ENCODE measurements at places on chromosomes 2 and 18. TPM values are rescaled to one million over a fixed set of nuclear protein-coding genes. Genes with fewer than 3 reads are reported as not detected.

DNA sequence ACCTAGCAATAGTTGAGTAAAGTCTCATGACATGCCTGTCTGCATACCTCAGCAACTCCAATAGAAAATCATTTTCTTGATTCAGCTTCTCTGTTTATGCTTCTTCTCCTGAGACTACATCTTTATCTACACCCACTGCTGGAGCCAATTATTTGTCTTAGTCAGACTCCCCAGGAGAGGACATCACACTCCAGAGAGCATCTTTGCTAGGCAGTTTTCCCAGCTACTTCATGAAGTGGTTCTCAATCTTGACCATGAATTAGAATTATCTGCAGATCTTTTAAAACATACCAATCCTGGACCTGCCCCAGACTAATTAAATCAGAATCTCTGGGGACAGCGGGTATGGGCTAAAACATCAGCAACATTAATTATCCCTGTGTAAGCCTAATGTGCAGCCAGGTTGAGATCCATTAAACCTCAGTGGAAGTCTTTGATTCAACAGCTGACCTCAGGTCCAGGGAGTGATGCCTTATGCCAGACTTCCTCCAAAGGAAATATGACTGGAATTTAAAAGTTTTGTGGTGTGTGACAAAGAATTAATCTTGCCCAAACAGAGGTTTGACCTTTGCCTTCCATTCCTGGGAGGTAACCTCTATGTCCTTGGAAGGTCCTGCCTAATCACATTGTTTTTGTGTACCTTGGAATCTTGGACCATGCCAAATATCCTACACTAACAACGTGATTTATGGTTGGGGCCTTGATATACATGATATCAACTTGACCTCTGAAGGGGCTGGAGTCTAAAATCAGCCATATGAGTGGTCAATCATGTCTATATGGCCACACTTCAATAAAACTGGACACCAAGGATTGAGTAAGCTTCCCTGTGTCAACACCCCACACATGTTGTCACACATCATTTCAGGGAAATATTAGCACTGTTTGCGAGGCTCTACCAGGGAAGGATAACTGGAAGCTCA, 99.3 kb upstream of the DNAJC10 start:
- DNase-seq = no peak

DNA sequence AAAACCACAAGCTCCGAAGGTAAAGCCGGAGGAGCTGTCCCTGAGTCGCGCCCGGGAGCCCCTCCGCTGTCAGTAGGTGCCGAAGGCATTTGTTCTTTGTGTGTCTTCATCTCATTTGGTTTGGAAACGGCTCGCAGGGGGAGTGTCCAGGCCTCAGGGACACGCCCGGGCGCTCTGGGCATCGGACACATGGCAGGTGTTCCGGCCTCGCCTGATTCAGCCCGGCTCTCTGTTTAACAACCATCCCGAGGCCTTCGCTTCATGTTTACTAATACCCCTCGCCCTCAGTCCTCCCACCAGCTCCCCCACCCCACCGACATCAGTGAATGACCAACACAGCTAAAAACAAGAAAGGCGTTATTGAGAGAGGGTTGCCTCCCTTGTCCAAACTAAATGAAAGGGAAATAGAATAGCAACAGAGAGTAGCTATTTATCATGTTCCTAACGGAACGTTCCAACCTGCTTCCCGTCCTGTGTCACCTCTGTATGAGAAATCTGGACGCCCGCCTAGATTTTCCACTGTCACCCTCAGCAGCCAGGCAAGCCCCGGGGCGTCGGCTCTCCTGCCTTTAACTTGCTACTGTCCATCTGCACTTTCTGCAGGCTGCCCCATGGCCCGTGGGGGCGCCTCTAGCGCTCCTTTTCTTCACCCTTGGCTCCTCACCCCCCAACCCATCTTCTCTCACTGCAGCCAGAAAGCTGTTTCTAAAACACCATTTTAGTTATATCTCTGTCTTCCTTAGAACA, 73.9 kb downstream of the MYCN start:
- DNase-seq = no peak

- DNase-seq = no peak
These were observed 24.3 kb downstream of the PTMA start for GRCh38 chr2:231732604-231733003.

GRCh38 chr2:157726946-157727345, 98.3 kb upstream of the ACVR1C start:
- DNase-seq = no peak

GRCh38 chr18:59180150-59180845, 39.7 kb upstream of the GRP start:
- DNase-seq = no peak

DNA sequence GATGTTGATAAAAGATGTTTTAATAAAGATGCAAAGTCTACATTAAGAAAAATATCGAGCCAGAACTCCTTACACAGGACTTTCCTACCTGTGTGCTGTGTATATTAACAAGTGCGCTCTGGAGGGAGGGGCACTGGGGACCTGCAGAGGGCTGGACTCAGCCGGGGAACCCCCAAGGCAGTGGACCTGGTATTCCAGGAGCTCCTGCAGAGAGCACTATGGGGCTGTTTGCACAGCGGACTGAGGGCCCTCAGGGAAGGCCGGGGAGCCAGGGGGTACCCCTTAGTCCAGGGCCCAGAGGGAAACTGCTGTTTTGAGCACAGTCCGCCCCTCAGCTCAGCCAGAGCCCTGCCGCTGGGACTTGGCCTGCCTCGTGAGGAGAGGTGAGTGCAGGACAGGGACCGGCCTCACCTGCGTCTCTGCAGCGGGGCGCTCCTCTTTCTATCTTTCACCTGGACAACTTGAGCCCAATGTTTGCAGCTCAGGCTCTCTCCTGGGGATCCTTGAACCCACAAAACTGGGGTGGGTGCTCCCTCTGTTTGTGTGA, 168.4 kb downstream of the ARL4C start:
- no peak for DNase-seq

DNA sequence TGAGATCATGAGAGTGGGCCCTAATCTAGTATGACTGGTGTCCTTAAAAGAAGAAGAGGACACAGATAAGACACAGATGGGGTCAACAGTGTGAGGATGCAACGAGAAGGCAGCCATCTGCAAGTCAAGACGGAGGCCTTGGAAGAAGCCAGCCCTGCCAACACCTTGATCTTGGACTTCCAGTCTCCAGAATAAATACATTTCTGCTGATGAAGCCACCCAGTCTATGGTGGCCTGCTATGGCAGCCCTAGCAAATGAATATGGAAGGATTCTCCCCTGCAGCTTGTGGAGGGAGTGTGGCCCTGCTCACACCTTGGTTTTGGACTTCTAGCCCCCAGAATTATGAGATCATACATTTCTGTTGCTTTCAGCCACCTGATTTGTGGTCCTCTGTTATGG, 12.3 kb downstream of the CTIF start:
- no peak for DNase-seq

- no peak for DNase-seq
These were observed 87.2 kb upstream of the EPB41L3 start for GRCh38 chr18:5630900-5631413.

- DNase-seq = no peak
These were observed 18.0 kb upstream of the TUBB6 start for GRCh38 chr18:12290086-12290485.

DNA sequence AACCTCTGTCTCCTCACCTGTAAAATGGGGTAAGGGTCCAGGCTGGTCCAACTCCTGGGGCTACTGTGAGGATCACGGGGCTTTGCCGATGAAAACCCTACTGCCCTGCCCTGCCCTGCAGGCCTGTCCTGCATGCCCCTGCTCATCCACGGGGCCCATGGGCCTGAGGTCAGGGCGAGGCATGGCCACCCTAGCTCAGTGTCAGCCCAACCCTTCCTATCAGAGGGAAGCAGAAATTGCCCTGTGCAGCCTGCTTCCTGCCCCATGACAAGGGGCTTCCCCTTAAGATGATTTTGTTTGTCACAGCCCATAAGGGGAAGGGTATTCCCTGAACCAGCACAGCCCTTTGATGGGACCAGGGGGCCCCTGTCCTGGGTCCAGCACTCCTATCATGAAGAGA, 353.6 kb upstream of the ID2 start:
- DNase-seq = no peak

The MXD1 gene
- polyA plus RNA-seq = 3.4 TPM

GRCh38 chr2:110843496-110843895, 111.1 kb downstream of the ACOXL start:
- DNase-seq = no peak

- no peak for DNase-seq
These were observed 58.0 kb downstream of the LINC00305 start for GRCh38 chr18:64090876-64091275.

DNA sequence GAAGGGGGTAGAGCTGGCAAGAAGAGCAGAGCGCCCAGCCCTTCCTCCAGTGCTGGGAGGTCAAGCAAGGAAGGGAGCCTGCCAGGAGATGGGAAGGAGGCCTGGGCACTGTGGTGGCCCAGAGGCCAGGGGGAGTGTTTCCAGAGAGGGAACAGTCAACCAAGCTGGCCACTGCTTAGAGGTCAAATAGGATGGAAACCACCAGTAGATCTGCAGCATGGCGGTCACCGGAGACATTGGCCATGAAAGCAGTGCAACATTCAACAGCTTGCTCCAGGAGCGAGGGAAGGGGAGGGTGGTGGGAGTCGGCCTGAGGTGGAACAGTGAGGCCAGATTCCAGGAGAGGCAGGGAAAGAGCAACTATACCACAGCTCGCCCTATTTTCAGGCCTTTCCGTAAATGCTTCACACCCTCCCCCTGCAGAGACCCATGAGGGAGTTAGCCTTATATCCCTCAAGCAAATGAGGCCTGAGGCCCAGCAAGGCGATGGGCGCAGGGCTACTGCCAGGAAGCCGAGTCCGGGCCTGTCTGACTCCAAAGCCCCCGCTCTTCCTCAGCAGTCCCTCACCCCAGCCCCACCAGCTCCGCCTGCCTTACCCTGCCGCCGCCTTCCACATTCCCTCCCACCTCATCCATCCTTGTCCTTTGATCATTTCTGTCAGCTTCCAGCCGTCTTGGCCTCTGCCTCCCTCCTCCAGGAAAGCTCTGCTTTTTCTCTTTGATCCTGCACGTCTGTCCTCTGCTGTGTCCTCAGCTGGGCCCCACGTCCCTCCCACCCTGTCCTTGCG, 17.0 kb downstream of the KCNK3 start:
- no peak for DNase-seq

The DOK6 gene
- 3.9 TPM for polyA plus RNA-seq

DNA sequence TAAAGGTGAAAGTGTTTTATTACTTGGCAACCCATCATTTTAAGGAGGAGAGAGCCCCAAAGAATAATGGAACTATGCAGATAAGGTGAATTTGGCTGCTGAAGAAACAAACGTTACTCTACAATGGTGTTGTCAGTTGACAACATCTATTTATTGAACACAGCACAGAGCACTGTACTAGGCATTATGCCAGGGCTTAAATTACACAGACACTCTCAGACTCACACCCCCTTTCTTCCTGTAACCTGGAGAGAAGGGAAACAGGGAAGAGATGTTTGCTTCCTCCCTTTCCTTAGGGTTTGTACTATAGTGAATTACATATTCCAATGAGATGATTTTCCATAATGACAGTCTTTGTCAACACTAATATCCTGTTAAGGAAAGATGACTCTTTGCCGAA, 94.0 kb upstream of the ATP5MC3 start:
- no peak for DNase-seq

The SPC25 gene
- polyA plus RNA-seq = 1.3 TPM

GRCh38 chr18:48534364-48534763, 4.5 kb upstream of the CTIF start:
- DNase-seq = peak; percentile 55

The MYL1 gene
- polyA plus RNA-seq = not detected

The SPATS2L gene
- polyA plus RNA-seq = 38.0 TPM

DNA sequence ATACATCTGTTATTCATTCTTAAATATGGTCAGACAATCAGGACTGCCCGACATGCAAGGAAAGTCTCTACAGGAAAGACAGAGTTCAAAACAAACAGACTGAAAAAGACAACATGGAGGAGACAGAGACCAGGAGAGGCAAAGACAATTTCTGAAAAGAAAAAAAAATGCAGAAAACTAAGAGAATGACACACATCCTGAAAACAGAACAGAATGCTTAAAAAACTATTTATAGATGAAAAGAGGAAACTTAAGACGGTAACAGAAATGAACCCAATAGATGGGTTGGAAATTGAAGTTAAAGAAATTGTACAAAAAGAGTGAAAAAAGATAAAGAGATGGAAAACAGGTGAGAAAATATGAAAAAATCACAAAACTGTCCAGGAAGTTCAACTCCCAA, 95.7 kb downstream of the BCL2 start:
- no peak for DNase-seq

- no peak for DNase-seq
These were observed 6.7 kb upstream of the B3GNT7 start for GRCh38 chr2:231388725-231389346.

The C2orf80 gene
- not detected for polyA plus RNA-seq

The FMNL2 gene
- 37.9 TPM for polyA plus RNA-seq

GRCh38 chr18:35661483-35662146, 80.1 kb downstream of the GALNT1 start:
- no peak for DNase-seq

- no peak for DNase-seq
These were observed 56.2 kb downstream of the PRKCE start for GRCh38 chr2:45707661-45708060.

- no peak for DNase-seq
These were observed 81.2 kb downstream of the EIPR1 start for GRCh38 chr2:3296182-3296972.

The KRTCAP3 gene
- polyA plus RNA-seq = 0.82 TPM

- DNase-seq = no peak
These were observed 137.8 kb downstream of the TDRD15 start for GRCh38 chr2:21261591-21261990.

The CRYBA2 gene
- not detected for polyA plus RNA-seq

- peak; percentile 39 for DNase-seq
These were observed 901 bp downstream of the WDFY1 start for GRCh38 chr2:223944166-223944702.

- no peak for DNase-seq
These were observed 33.5 kb downstream of the CRIM1 start for GRCh38 chr2:36389091-36389564.

- DNase-seq = no peak
These were observed 21.1 kb upstream of the MALT1 start for GRCh38 chr18:58649966-58650816.

DNA sequence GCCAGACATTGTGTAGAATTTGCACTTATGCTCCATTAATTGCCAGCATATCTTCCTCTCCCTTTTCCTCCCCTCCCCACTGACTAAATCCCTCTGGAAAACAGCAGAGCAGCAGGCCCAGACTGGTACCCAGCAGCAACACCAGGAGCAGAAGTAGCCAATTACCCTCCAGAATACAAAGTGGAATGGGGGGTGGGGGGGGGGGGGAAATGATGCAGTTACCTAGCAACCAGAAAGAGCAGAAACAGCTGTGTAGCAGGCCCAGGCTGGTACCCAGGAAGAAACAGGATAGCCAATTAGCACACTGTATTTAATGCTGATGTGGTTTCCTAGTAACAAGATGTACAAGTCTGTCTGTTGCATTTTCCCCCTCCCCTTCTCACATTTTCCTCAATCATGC, 52.3 kb downstream of the KLF7 start:
- DNase-seq = no peak

- DNase-seq = no peak
These were observed 65.1 kb upstream of the DAPL1 start for GRCh38 chr2:158729873-158730620.

Measured in ovary (tissue), 10 donors.